ENCODE measurements at places on chromosomes 2 and 18.

DNA sequence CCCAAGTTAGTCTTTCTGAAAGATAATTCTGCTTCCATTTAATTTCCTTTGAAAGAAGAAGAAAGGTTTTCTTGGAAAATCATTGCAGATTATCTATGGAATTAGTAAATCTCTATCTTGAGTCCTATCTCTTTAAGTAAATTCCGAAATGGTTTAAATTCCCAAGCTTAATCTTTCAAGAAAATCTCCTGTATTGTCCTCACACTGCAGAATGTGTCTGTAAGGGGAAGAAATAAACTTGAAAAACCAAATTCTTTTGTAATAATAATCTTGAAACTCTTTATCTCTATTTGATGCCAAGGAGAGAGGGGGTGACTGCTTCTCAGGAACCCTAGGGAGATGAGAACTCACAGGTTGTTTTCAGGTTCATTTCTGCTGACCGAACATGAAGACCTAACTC, 150.8 kb upstream of the ARHGAP28 start:
- no peaks in the 10 kb centered on the region for H3K27me3 ChIP-seq
- no peak for DNase-seq
- H3K27ac ChIP-seq = no peak overlapping the region
- H3K4me3 ChIP-seq = no peak overlapping the region
- H3K36me3 ChIP-seq = no peaks in the 10 kb centered on the region

GRCh38 chr2:132669908-132670495, at the start of gene LYPD1:
LYPD1 (minus strand) TSS chr2:132670205; CDS start chr2:132669932, 273 bp downstream.
- no peak within 1 kb of the TSS for H3K27ac ChIP-seq
- H3K27me3 ChIP-seq = no peaks in the 10 kb centered on the region
- no peak for DNase-seq
- no peaks in the 10 kb centered on the region for H3K36me3 ChIP-seq
- peaks cover 32% of the 10 kb centered on the region for H3K4me1 ChIP-seq

DNA sequence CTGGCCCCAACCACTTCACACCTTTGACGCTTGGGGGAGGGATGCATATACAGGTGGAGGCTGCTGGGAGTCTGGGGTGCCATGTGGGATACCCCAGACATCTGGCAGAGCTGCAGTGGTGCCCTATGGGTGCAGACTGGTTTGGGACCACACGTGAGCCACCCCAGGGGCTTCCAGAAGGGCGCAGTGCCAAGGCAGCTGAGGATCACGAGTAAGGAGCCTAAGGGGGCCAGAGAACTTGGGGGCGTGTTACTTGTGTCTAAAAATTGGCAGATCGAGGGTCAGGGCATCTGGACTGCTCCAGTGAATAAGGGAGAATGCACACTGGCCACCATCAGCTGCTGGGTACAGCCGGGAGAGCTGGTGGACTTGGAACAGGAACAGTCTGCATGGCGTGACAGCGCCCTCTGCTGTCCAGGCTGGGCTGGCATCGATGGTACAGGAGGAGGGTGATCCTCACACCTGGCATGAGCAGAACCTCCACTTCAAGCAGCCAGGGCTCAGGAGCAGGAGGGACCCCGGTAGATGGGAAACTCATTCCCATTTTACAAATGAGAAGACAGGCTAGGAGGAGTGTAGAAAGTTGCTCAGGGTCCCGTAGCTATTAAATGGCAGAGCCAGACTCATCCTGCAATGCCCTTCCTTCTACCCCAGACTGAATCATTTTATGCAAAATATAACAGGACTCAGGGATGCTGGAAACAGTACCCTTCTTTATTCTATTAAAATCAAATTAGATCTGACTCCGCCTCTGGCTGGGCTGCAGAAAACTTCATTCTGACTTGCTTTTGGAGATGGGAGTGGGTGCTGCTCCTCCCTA, 60.4 kb downstream of the ATOH8 start:
- H3K27ac ChIP-seq = no peak overlapping the region
- H3K4me1 ChIP-seq = peaks cover 23% of the 10 kb centered on the region
- H3K27me3 ChIP-seq = no peaks in the 10 kb centered on the region
- DNase-seq = no peak
- no peaks in the 10 kb centered on the region for H3K36me3 ChIP-seq

- no peak overlapping the region for H3K27ac ChIP-seq
- H3K27me3 ChIP-seq = no peaks in the 10 kb centered on the region
- peaks cover 15% of the 10 kb centered on the region for H3K4me1 ChIP-seq
- no peaks in the 10 kb centered on the region for H3K36me3 ChIP-seq
- H3K4me3 ChIP-seq = no peak overlapping the region
- no peak for DNase-seq
Measured at GRCh38 chr18:58400331-58400870, 228.5 kb downstream of the ALPK2 start.

GRCh38 chr2:70548233-70548632, 5.4 kb downstream of the TGFA start:
- H3K27me3 ChIP-seq = no peaks in the 10 kb centered on the region
- no peak for DNase-seq

DNA sequence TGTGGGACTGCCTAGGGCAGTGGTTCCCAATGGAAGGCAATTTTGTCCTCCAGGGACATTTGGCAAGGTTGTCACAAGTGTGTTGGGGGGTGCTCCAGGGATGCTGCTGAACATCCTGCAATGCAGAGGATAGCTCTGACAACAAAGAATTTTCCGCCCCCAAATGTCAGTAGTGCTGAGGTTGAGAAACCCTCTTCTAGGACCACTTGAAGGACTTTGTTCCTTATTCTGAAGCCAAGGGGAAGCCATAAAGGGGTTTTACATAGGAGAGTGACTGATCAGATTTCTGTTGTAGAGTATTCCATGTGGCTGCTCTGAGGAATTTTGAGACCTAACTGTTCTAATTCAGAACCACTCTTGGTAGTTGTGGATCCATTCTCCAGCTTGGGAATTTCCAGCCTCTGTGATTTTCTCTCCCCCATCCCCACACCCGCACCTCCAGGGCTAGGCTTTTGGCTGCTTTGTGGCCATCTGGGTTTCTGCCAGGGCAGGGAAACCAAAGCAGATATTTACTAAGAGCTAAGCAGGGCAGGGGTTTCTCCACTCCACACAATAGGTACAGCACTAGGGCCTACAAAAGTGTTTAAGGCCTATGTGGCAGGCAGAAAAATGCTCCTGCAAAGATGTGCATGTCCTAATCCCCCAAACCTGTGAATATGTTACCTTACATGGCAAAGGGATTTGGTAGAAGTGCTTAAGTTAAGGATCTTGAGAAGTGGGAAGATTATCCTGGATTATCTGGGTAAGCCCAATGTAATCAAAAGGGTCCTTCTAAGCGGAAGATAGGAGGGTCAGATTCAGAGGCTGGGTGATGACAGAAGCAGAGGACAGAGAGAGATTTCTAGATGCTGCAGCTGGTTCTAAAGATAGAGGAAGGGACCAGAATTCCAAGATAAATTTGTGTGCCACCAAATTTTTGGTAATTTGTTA, 135.4 kb downstream of the TMEM17 start:
- H3K27me3 ChIP-seq = no peaks in the 10 kb centered on the region
- no peaks in the 10 kb centered on the region for H3K36me3 ChIP-seq
- H3K4me1 ChIP-seq = no peaks in the 10 kb centered on the region
- no peak for DNase-seq

DNA sequence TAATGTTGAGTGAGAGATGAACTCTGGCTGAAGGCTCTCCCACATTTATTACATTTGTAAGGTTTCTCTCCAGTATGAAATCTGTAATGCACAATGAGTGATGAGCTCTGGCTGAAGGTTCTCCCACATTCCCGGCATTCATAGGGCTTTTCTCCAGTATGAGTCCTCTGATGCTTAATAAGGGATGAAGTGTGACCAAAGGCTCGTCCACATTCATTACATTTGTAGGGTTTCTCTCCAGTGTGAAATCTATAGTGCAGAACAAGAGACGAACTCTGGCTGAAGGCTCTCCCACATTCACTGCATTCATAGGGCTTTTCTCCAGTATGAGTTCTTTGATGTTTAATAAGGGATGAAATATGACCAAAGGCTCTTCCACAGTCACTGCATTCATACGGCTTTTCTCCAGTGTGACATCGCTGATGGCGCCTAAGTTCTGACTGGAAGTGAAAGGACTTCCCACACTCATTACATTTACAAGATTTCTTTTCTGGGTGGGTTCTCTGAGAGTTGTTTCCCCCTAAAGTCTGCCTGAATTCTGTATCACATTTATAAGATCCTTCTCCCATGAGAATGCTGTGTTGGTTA, 10.2 kb downstream of the ZNF514 start:
- H3K27me3 ChIP-seq = no peaks in the 10 kb centered on the region
- H3K36me3 ChIP-seq = peaks cover 15% of the 10 kb centered on the region
- no peak for DNase-seq
- H3K4me1 ChIP-seq = no peaks in the 10 kb centered on the region

GRCh38 chr2:26298638-26299393, 47.1 kb upstream of the SELENOI start:
- H3K27ac ChIP-seq = peak overlapping the region; percentile 91
- H3K36me3 ChIP-seq = no peaks in the 10 kb centered on the region
- peak overlapping the region; percentile 62 for H3K4me3 ChIP-seq
- no peaks in the 10 kb centered on the region for H3K27me3 ChIP-seq

- H3K27ac ChIP-seq = no peak overlapping the region
- no peaks in the 10 kb centered on the region for H3K27me3 ChIP-seq
- no peak overlapping the region for H3K4me3 ChIP-seq
- no peak for DNase-seq
- H3K36me3 ChIP-seq = no peaks in the 10 kb centered on the region
Measured at GRCh38 chr2:82282111-82282882, 1977.7 kb upstream of the LRRTM1 start.

GRCh38 chr2:235343156-235343774, 150.6 kb upstream of the AGAP1 start:
- no peaks in the 10 kb centered on the region for H3K36me3 ChIP-seq
- H3K4me3 ChIP-seq = no peak overlapping the region
- H3K27ac ChIP-seq = no peak overlapping the region

GRCh38 chr2:71492112-71492511, 38.8 kb downstream of the DYSF start:
- no peak overlapping the region for H3K27ac ChIP-seq
- DNase-seq = no peak
- no peaks in the 10 kb centered on the region for H3K4me1 ChIP-seq
- H3K27me3 ChIP-seq = no peaks in the 10 kb centered on the region

- no peaks in the 10 kb centered on the region for H3K27me3 ChIP-seq
- no peaks in the 10 kb centered on the region for H3K36me3 ChIP-seq
- no peak overlapping the region for H3K27ac ChIP-seq
Measured at GRCh38 chr18:26741758-26742157, 123.7 kb downstream of the AQP4 start.

GRCh38 chr18:66995270-66995669, 391.4 kb upstream of the CDH19 start:
- DNase-seq = no peak
- H3K27me3 ChIP-seq = no peaks in the 10 kb centered on the region
- H3K4me1 ChIP-seq = no peaks in the 10 kb centered on the region
- no peak overlapping the region for H3K27ac ChIP-seq

DNA sequence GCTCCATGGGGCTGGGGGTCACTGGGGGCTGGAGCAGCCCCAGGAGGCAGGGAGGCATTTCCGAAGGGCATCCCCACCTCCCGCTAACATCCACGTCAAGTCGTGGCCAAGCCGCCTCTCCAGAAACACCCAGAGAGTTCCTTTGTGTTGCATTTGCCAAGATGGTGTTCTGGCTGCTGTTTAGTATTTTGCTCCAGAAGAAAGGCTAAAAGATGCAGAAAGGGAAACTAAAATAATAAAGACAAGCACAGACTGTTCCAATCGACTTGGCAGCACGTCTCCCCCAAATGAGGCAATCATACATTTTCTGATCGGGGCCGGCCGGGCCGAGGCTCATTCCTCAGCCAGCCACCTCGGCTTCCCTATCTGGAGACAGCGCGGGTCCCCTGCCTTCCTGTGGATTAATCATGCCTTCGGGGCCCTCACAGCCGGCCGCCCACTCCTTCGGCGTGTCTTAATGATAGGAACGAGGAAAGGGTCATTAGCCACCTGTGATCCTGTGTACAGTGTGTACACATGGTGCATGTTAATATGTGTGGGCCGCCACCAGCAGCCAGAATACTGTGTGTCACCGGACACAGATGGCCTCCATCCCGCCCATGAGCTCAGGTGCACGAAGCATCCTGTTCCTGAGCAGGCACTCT, 169.2 kb downstream of the KLHL29 start:
- no peaks in the 10 kb centered on the region for H3K36me3 ChIP-seq
- H3K27me3 ChIP-seq = no peaks in the 10 kb centered on the region
- H3K4me3 ChIP-seq = no peak overlapping the region
- H3K4me1 ChIP-seq = peaks cover 18% of the 10 kb centered on the region
- peak overlapping the region; percentile 87 for H3K27ac ChIP-seq

DNA sequence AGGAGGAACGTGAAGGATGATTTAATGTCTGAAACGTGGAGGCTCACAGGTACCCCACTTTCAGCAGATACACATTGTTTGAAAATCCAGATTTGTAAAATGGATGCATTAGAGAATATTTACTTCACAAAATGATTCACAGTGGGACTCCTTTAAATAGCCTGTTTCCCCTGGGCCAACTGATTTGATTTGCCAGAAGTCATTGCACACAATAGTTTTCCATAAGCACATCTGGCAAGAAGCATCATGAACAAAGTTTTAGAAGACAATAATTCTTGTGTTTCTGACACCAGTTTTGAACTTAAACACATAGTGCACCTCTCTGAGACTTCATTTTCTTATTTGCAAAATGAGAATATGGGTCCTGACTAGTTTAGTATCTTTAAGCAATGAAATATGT, 451.4 kb upstream of the SLC14A2 start:
- DNase-seq = no peak
- no peak overlapping the region for H3K27ac ChIP-seq
- no peaks in the 10 kb centered on the region for H3K4me1 ChIP-seq
- no peaks in the 10 kb centered on the region for H3K27me3 ChIP-seq
- no peaks in the 10 kb centered on the region for H3K36me3 ChIP-seq
- no peak overlapping the region for H3K4me3 ChIP-seq

DNA sequence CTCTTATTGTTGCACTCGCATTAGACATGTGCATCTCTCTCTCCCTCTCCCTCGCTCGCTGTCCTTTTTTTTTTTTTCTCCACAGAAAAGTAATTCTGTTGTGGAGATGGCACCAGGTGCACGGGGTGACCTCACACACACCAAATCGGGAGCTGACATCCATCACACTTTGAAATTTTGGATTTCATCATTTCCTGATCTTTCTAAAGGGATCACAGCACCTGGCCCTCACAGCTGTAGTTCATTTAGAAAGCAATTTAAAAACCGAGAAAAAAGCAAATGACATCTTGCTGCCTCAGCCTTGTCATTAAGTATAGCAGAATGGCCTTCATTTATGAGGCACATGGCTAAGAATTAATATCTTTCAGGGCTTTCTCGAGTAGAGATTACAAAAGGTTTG, 717.2 kb downstream of the RNF144A start:
- no peak overlapping the region for H3K27ac ChIP-seq
- DNase-seq = no peak
- no peak overlapping the region for H3K4me3 ChIP-seq
- H3K4me1 ChIP-seq = no peaks in the 10 kb centered on the region
- no peaks in the 10 kb centered on the region for H3K36me3 ChIP-seq

DNA sequence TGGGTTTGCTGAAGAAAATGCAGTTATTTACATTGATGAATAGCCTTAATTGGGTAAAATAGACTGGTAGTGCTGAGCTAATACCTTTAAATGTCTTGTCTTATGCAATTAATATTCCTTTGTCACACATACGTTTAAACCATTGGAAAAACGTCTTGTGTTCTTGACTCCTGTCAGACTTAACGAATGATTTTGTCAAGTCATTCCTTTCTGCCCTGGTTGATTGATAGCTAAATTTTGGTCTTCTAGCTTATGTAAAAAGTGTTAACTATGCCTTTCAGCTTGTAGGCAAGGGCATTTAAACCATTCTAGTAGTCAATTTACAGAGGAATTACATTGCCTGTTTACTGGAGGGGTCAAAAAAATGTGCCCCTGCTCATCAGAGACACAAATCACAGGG, 105.8 kb upstream of the LRRTM1 start:
- no peak overlapping the region for H3K27ac ChIP-seq
- H3K4me1 ChIP-seq = no peaks in the 10 kb centered on the region
- no peak for DNase-seq
- H3K27me3 ChIP-seq = no peaks in the 10 kb centered on the region
- no peak overlapping the region for H3K4me3 ChIP-seq

Data from vagina (tissue), 2 donors.